MCF 10A (cell line): ENCODE measurements at places on chromosomes 4 and X.

DNA sequence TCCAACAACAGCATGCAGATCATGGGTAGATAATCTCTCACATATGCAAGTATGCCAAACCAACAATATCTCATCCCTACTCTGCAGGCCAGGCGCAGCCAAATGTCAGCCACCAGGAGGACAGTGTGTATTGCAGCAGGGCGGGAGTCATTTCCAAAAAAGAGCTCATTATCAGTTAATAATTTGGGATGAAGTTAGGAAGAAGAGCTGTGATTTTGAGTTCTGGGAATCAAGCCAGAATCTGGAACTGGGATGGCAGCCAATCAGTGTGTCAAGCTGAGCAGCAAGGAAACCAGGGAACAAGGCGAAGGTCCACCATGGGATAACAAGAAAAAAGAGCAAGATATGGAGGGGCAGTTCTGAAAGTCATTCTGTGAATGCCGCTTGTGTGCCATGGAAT lies 88.2 kb upstream of the CAMK2D start:
- DNase-seq = no peak

DNA sequence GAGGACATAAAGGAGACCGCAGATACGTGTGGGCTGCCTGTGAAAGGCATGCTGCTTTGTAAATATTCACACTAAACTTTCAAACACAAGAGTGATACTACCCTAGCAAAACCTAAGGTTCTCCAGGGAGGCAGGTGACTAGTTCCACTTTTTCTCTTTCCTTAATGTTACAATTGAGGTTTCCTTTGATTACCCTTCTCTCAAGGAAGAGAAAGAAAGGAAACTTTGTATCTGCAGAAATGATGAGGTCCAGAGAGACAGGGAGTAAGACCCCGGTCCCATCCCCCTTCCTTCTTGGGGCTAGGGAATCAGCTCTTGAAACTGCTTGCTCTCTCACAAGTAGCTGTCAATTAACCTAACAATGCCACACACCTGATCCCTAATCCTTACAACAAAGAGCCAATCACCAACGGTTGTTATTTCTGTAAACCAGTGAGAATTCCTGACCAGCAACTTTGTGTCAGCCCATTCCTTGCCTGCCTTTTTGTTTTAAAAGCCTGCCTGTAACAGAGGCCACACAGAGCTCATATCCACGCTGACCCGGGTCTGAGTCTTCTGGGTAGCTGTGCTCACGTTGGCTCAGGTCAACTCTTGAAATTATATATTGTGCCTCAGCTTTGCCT lies 754.8 kb upstream of the FRG1 start:
- no peak for DNase-seq

- peak; percentile 38 for DNase-seq
These were observed 1972.6 kb downstream of the ARAP2 start for GRCh38 chr4:34271479-34272355.

DNA sequence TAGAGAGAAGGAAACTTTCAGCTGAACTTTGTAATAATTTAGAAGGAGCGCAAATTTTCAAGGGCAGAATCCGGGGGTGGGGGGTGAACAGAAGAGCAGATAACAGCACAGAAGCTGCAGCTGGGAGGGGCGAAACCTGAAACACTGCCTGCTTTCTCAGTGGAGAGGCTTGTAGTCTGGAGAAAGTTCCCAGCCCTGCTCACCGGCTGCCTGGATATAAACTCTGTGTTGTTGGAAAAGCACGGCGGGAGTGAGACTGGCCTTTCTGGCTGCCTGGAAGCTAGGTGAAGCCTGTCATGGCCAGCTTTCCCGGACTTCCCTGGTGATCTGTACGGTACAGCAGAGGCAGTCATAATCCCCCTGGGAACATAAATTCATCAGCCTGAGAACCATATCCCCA lies 1352.1 kb upstream of the DIAPH2 start:
- no peak for DNase-seq

DNA sequence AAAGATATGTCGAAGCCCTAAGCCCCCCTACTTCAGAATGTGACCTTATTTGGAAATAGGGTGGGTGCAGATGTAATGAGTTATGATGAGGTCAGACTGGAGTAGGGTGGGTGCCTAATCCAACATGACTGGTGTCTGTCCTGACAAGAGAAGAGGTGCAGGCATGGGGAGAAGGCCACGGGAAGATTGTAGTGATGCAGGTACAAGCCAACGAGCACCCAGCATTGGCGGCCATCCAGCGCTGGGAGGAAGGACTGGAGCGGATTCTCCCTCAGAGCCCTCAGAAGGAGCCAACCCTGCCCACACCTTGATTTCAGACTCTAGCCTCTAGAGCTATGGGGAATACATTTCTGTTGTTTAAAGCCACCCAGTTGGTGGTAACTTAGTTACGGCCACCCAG lies 237.2 kb downstream of the EVC2 start:
- peak; percentile 16 for DNase-seq

GRCh38 chrX:154540897-154541535 lies 5.6 kb downstream of the G6PD start:
- peak; percentile 84 for DNase-seq

DNA sequence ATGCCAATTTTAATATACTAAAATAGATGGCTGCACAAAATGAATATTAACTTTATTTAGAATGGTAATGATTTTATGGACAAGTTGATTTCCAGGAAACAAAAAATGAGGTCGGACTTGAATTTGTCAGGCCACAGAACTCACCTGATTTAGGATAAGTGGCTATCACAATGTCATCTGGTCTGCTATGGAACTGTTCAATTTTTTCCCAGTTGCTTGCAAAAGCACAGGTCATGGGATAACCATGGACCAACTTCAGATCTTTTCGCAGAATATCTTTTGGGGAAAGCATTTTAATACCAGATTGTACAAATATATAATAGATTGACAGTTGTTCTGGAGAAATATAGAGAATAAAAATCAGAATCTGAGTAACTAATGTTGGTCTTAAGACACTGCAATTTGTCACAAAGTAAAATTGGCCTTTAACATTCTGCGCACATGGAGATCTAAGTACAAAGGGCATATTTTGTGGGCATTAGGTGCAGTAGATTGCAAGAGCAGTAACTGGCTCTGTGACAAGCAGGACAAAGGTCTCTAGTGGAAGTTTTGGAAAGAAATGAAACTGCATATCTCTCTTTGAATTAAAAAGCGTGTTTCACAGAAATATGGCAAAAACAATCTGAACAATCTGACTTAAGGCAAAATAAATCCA lies 5.4 kb downstream of the SULT1B1 start:
- DNase-seq = no peak

DNA sequence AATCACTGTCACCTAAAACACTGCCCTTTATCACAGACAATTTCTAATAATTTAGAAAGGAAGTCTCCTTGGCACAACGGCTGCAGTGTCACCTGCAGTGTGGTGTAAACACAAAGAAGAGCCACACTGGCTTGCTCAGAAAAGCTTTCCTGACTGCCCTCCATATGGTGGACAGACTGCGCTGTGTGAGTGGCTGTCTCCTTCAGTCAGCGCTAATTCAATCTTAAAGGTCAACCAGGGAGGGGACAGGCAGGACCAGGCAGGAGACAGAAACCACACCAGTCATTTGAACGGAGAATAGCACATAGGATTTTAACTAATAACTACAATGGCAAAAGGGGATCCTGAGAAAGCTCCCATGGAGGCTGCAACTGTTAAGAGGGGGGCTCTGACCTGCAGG lies 132.1 kb downstream of the NSUN7 start:
- no peak for DNase-seq

- DNase-seq = peak; percentile 28
These were observed 68.4 kb downstream of the MFAP3L start for GRCh38 chr4:169957785-169958184.
